ENCODE measurements at places on chromosomes 5 and 9.

GRCh38 chr5:55711507-55712022, 559 bp downstream of the SLC38A9 start:
- peaks cover 21% of the 10 kb centered on the region for H3K4me1 ChIP-seq
- peak overlapping the region; percentile 89 for H3K27ac ChIP-seq
- H3K36me3 ChIP-seq: peaks cover 5% of the 10 kb centered on the region
- peak; percentile 12 for DNase-seq
- H3K27me3 ChIP-seq: no peaks in the 10 kb centered on the region
- H3K4me3 ChIP-seq: peak overlapping the region; percentile 98

- peaks cover 81% of the 10 kb centered on the region for H3K4me1 ChIP-seq
- no peak for DNase-seq
- H3K27ac ChIP-seq: peak overlapping the region; percentile 74
- H3K27me3 ChIP-seq: no peaks in the 10 kb centered on the region
- no peaks in the 10 kb centered on the region for H3K36me3 ChIP-seq
Observed at GRCh38 chr9:4938496-4938895, 46.6 kb upstream of the JAK2 start.

GRCh38 chr5:147669169-147669869, 113.2 kb downstream of the JAKMIP2 start:
- DNase-seq: no peak
- no peak overlapping the region for H3K4me3 ChIP-seq
- peaks cover 7% of the 10 kb centered on the region for H3K36me3 ChIP-seq
- no peaks in the 10 kb centered on the region for H3K27me3 ChIP-seq

DNA sequence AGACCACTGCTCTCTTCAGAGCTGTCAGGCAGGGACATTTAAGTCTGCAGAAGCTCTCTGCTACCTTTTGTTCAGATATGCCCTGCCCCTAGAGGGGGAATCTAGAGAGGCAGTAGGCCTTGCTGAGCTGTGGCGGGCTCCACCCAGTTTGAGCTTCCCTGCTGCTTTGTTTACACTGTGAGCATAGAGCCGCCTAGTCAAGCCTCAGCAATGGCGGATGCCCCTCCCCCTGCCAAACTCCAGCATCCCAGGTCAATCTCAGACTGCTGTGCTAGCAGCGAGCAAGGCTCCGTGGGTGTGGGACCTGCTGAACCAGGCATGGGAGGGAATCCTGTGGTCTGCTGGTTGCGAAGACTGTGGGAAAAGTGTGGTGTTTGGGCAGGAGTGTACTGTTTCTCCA, 59.9 kb downstream of the CAVIN4 start:
- DNase-seq: no peak
- H3K36me3 ChIP-seq: no peaks in the 10 kb centered on the region
- no peaks in the 10 kb centered on the region for H3K4me1 ChIP-seq
- peaks cover 6% of the 10 kb centered on the region for H3K27me3 ChIP-seq

DNA sequence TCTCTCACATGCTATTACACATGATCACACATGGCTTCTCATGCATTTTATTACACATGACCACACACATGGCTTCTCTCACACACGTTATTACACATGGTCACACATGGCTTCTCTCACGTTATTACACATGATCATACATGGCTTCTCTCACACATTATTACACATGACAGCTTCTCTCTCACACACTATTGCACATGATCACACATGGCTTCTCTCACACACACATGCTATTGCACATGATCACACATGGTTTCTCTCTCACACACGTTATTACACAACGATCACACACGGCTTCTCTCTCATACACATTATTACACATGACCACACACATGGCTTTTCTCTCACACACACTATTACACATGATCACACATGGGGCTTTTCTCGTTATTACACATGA, 954 bp upstream of the SLC45A2 start:
- H3K4me1 ChIP-seq: no peaks in the 10 kb centered on the region
- no peak overlapping the region for H3K4me3 ChIP-seq
- no peak overlapping the region for H3K27ac ChIP-seq

GRCh38 chr5:180235077-180235476, 26.1 kb upstream of the RASGEF1C start:
- no peak overlapping the region for H3K27ac ChIP-seq
- H3K4me3 ChIP-seq: no peak overlapping the region
- no peaks in the 10 kb centered on the region for H3K27me3 ChIP-seq
- H3K36me3 ChIP-seq: peaks cover 81% of the 10 kb centered on the region
- DNase-seq: no peak

- H3K4me1 ChIP-seq: no peaks in the 10 kb centered on the region
- H3K27me3 ChIP-seq: peaks cover 6% of the 10 kb centered on the region
- H3K27ac ChIP-seq: no peak overlapping the region
- H3K4me3 ChIP-seq: no peak overlapping the region
- no peak for DNase-seq
- H3K36me3 ChIP-seq: no peaks in the 10 kb centered on the region
Observed at GRCh38 chr5:1417586-1418225, 27.5 kb downstream of the SLC6A3 start.

DNA sequence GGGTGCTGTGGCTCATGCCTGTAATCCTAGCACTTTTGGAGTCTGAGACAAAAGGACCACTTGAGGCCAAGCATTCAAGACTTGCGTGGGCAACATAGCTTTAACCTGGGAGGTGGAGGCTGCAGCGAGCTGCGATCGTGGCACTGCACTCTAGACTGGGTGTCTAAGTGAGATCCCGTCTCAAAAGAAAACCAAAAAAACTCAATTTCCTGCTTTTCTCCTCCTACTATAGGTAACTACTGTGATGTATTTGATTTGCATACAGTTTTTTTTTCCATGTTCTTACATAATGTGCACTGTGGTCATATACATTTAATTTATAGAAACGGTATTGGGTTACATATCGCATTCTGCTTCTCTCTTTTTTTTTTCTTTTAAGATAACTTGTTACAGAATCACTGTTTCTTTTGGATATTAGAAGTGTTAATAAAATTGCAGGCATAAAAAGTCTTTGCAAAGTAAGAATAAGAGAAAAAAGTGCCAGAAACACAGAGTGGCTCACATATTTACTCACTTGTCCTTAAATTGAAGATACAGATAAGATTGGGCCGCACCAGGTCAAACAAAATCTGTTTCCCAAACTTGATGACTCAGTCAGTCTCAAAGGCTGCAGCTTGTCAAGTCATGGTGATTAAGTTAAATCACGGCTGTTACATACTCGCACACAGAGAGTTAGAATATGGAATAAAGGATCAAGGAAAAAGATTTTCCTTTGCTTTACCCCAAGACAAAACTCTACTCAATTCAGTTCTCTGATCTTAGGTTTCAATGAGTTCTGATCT, 2.0 kb upstream of the PTGR1 start:
- no peaks in the 10 kb centered on the region for H3K36me3 ChIP-seq
- peaks cover 43% of the 10 kb centered on the region for H3K27me3 ChIP-seq
- peaks cover 21% of the 10 kb centered on the region for H3K4me1 ChIP-seq
- DNase-seq: no peak

DNA sequence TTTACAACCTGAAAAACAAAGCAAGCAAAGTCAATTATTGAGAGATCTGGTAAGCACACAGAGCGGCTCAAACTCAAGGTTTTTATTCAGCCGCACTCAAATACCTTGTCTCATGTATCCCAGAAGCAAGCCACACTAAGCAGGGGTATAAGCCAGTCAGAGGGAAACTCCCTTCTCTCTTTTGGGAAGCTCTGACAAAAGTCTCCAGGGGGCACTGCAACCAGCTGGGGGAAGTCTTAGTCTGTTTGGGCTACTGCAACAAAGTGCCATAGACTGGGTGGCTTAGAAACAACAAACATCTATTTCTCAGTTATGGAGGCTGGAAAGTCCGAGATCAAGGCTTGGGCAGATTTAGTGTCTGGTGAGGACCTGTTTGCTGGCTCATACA, 246.0 kb downstream of the ENC1 start:
- no peak for DNase-seq
- H3K4me3 ChIP-seq: no peak overlapping the region
- no peak overlapping the region for H3K27ac ChIP-seq
- H3K4me1 ChIP-seq: no peaks in the 10 kb centered on the region
- no peaks in the 10 kb centered on the region for H3K27me3 ChIP-seq

- no peak overlapping the region for H3K27ac ChIP-seq
- peaks cover 6% of the 10 kb centered on the region for H3K4me1 ChIP-seq
- no peak overlapping the region for H3K4me3 ChIP-seq
- H3K27me3 ChIP-seq: no peaks in the 10 kb centered on the region
Observed at GRCh38 chr5:149646564-149646963, 65.3 kb downstream of the ARHGEF37 start.

GRCh38 chr9:137876269-137876668, 1.3 kb upstream of the CACNA1B start:
- H3K27ac ChIP-seq: no peak overlapping the region
- peaks cover 32% of the 10 kb centered on the region for H3K27me3 ChIP-seq
- peaks cover 1% of the 10 kb centered on the region for H3K36me3 ChIP-seq
- H3K4me1 ChIP-seq: peaks cover 2% of the 10 kb centered on the region

DNA sequence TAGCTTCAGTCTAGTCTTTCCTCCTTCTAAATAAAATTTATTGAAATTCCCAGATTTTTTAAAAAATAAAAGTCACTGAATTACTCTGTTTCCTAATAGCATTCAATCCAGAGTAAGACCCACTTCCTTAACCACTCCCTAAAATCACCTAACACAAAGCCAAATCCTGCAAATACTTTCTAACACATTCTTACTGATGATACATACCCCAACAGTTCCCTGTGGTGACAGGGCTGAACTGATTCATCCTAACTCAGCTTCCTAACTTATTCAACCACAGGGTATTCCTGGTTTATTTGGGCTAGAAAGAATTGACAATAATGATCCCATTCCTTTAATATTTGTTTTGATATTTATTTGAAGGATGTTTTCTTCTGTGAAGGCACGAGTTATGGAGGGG, 40.7 kb upstream of the ZNF300 start:
- H3K36me3 ChIP-seq: peaks cover 19% of the 10 kb centered on the region

DNA sequence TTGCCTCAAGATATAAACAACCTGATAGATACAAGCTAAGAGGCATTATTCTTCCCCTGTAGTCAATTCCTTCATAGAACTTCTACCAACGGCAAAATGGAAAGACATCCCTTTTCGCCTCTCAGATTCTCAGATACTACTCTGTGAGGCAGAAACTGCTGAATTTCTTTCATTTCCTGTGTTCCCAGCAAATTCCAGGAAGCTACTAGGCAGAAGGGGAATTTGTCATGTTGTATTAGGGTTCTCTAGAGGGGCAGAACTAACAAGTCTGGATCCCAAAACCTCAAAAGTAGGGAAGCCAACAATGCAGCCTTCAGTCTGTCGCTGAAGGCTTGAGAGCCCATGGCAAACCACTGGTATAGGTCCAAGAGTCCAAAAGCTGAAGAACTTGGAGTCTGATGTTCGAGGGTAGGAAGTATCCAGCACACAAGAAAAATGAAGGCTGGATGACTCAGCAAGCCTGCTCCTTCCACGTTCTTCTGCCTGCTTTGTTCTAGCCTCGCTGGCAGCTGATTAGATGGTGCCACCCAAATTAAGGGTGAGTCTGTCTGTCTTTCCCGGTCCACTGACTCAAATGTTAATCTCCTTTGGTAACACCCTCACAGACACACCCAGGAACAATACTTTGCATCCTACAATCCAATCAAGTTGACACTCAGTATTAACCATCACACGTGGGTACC, 15.2 kb downstream of the RNF180 start:
- H3K4me1 ChIP-seq: no peaks in the 10 kb centered on the region
- no peak for DNase-seq

- H3K27ac ChIP-seq: no peak overlapping the region
- DNase-seq: no peak
- no peak overlapping the region for H3K4me3 ChIP-seq
- no peaks in the 10 kb centered on the region for H3K36me3 ChIP-seq
- no peaks in the 10 kb centered on the region for H3K27me3 ChIP-seq
- H3K4me1 ChIP-seq: no peaks in the 10 kb centered on the region
Observed at GRCh38 chr9:115730845-115731244, 422.7 kb upstream of the PAPPA start.

- H3K27me3 ChIP-seq: no peaks in the 10 kb centered on the region
- no peaks in the 10 kb centered on the region for H3K36me3 ChIP-seq
- DNase-seq: no peak
- no peak overlapping the region for H3K27ac ChIP-seq
Observed at GRCh38 chr9:93263334-93264229, 79.6 kb downstream of the WNK2 start.

GRCh38 chr9:3850098-3850497, 324.3 kb upstream of the RFX3 start:
- no peak overlapping the region for H3K4me3 ChIP-seq
- peaks cover 1% of the 10 kb centered on the region for H3K27me3 ChIP-seq
- no peaks in the 10 kb centered on the region for H3K36me3 ChIP-seq
- H3K4me1 ChIP-seq: no peaks in the 10 kb centered on the region
- no peak overlapping the region for H3K27ac ChIP-seq
- no peak for DNase-seq

DNA sequence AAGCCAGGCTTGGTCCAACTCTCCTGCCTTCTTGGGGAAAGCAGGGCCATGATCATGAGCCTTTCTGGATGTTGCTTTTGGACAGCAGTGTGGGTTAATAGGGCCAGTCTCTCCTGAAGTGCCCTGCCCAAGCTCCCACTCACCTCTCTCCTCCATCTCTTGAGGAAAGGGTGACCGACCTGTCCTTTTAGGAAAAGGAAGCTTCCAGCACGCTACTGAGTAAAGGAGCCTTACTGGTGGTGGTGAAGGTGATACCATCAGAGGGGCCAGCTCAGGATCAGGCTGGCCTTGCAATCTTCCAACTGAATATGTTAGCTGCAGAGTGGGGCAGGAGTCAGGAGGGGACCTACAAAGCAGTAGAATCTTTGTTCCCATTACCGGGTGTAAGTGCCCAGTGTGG, 2.2 kb upstream of the RGS3 start:
- H3K4me3 ChIP-seq: no peak overlapping the region
- H3K27ac ChIP-seq: no peak overlapping the region
- no peaks in the 10 kb centered on the region for H3K36me3 ChIP-seq
- no peak for DNase-seq

DNA sequence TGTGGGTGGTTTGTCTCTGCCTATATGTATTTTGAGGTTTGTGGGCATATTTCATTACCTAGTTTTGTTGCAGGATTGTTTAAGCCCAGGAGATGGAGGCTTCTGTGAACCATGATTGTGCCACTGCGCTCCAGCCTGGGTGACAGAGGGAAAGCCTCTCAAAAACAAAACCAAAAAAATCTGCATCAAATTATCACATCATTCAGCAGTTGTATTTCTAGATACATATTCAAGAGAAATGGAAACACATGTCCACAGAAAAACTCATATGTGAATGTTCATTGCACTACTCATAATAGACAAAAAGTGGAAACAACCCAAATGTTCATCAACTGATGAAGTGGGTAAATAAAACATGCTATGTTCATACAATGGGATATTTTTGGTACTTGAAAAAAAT, 29.9 kb downstream of the HSPA4 start:
- H3K36me3 ChIP-seq: peaks cover 51% of the 10 kb centered on the region
- peaks cover 29% of the 10 kb centered on the region for H3K4me1 ChIP-seq
- DNase-seq: no peak
- H3K27me3 ChIP-seq: no peaks in the 10 kb centered on the region
- H3K27ac ChIP-seq: peak overlapping the region; percentile 52

GRCh38 chr5:33309536-33310345, 131.0 kb upstream of the TARS1 start:
- H3K27me3 ChIP-seq: no peaks in the 10 kb centered on the region
- no peaks in the 10 kb centered on the region for H3K36me3 ChIP-seq
- no peak for DNase-seq

- H3K4me1 ChIP-seq: no peaks in the 10 kb centered on the region
- no peaks in the 10 kb centered on the region for H3K36me3 ChIP-seq
- DNase-seq: no peak
- no peak overlapping the region for H3K27ac ChIP-seq
Observed at GRCh38 chr9:115972843-115973595, 180.6 kb upstream of the PAPPA start.

Measured in activated naive CD8-positive, alpha-beta T cell treated with anti-CD3 and anti-CD28 coated beads, Interleukin-2, amount 50 U/mL, for 24 hours (primary cell).